ENCODE measurements at places on chromosomes 11 and 22.
A peak's percentile ranks its signal among the peaks of the same experiment; 100 is the strongest.

GRCh38 chr11:24348908-24349307 is 147.9 kb upstream of the LUZP2 start:
- DNase-seq, result no peak

DNA sequence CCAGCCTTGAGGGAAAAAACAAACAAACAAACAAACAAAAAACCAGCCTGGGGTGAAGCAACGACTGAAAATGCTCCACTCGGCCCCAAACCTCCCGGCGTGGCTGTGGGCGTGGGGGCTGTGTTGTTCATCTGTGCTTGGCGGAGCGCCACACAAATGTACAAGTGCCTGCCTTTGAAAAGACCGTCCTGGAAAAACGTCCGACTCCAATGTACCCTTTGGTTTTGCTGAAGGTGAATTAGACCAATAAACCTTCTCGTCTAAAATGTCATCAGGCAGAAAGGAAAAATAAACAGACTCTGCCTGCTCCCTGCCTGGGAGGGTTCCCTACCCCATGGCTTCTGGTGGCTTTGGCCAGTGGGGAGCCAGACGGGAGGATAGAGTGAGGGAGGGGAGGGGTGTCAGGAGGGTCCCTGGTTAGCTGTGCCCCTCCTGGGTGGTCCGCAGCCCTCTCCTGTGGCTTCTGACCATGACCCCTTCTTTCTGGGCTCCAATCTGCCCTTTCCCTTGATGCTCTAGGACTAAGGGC is 93.9 kb downstream of the TRMU start:
- DNase-seq, result no peak

DNA sequence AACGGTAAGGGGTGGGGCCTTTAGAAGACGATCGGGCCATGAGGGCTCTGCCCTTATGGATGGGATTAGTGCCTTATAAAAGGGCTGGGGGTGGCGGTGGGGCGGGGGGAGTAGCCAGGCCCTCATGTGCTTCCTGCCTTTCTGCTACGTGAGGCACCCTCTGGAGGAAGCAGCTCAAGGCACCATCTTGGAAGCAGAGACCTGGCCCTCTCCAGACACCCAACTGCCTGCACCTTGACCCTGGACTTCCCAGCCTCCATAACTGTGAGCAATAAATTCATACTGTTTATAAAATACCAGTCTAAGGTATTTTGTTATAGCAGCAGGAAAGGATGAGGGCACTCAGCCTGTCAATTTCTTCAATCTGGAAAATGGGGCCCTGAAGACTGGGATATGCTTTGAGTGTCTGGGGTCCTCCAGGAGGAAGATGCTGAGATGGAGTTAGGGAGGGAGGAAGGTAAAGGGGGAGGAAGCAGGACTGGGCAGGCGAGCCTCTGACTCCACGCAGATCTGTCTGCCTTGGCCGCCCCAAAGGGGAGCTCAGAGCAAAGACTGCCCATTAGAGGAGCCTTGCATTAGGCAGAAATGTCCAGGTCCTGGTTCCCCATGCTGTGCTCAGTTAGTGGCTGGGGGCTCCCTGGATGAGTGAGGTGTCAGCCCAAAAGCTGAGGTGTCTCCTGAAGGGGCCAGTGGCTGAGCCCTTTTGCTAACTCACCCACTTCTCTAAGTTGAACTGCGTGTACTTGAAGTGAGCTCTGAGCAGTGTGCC is 5.3 kb downstream of the CABP2 start:
- DNase-seq, result no peak

DNA sequence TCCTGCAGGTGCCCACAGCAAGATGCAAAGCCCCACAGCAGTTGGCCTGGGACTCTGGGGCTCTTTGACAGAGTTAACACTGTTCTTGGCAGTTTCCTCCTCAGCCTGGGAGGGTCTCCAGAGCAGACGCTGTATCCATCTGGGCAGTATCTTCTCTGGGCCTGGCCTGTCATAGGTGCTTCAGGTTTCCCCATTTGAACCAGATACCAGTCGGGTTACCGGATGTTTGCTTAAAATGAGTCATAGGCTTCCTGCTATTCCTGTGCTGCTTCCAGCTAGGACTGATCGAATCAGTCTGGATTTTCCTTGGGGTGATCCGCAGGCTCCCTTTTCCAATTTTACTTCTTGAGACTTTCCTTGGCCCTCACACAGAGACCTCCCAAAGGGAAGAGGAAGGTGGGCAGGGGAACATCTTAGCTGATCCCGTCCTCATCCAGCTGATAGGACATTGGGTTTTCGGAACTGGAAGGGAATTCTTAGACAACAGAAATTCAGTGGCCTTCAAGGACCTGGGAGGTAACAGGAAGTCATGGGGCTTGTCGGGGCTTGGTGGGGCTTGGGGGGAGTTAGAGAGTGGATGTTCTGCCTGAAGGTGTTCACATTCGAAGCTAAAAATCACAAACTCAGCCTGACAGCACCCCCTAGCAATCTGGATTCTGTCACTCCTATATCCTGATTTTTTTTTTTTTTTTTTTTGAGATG is 2.4 kb upstream of the RANGAP1 start:
- DNase-seq, result peak; percentile 77

GRCh38 chr11:17591293-17591692 is 44.2 kb downstream of the OTOG start:
- no peak for DNase-seq

DNA sequence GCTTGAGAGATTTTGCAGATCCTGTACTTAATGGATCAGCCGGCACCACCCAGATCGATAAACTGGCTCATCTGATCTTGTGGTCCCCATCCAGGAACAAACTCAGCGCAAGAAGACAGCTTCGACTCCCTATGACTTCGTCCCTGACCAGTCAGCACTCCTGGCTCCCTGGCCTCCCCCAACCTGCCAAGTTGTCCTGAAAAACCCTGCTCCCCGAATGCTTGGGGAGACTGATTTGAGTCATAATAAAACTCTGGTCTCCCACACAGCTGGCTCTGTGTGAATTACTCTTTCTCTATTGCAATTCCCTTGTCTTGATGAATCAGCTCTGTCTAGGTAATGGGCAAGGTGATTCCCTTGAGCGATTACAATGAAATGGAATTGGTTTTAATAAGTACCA is 29.5 kb downstream of the OR2AG2 start:
- DNase-seq, result no peak

DNA sequence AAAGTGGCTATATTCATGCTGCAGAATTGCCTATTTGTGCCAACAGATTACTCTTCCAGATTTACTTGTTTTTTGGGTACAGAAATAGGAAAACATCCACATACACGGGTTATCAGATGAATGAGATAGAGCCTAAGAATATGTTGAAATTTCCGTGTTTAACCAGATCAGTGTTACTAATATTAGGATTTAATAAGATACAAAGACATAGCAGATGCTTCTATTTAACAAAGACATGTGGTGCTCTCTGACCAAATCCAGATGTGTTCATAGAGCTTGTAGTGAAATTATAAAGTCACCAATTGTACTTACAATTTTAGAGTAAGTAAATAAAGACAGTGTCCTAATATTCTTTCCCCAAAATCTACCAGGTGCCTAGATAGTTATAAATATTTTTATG is 208.0 kb downstream of the CASP12 start:
- DNase-seq, result no peak

DNA sequence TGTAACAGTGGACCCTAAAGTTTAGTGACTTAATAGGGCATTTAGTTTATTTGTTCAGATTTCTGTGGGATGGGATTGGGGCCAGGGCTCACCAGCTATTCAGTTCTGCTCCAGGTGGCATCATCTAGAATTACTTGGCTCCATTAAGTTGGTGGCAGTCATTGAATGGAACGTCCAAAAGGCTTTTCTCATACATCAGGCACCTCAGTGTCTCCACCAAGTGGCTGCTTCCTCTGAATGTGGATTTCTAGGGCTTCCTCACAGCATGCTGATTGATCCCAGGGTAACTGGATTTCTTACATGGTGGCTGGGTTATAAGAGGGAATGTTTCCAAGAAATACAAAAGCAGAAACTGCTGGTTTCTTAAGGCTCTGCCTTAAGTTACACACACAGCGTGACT is 34.7 kb downstream of the USP47 start:
- peak; percentile 21 for DNase-seq

GRCh38 chr22:42347281-42347824 is 76.9 kb upstream of the TCF20 start:
- no peak for DNase-seq

DNA sequence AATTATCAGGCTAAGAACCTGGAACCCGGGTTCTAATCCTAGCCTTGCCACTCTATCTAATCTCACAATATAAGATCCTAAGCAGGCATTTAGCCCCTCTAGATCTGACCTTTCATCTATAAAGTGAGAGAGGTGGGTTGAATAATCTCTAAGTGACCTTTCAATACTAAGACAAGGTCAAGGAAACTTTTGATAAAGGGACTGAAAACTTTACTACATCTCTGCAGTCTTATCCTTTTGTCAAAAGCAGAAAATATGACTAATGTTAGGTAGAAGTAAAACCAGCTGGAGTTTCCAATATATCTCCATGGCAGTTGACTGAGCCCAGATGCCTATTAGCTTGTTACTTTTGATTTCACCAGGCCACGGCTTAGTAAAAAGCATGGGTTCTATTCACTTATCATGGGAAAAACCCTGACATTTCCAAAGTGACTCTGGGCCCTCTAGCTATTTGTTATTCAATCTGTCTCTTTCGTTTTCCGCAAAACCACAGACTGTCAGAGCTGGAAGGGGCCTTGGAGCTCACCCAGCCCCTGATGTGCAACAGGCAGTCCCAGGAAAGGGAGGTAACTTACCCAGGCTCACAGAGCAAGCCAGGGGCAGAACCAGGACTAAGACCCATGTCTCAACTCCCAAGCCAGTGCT is 75.8 kb downstream of the RAB30 start:
- DNase-seq, result no peak

DNA sequence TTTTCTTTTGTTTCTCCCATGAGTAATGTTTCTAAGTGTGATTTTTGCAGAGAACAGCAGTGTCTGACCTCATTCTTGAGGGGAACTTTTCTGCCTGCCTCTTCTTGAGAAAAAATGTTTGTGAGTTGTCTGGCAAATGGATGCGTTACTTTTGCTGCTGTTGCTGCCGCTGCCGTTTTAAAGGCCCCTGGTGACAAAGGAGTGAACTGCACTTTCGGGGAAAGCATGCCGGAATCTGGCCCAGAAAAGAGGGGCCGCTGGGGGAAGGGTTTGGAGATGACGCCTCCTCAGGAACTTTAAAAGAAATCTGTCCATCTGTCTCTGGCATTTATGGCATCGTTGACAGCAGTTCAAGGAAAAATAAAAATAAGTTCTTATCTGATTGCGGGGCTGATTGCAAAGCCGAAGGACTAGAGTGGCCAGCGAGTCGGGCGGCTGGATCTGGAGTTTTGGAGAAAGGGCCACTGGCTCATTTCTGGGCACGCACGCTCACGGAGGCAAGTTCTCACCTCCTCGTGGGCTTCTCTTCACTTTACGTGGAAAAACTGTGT is 16.5 kb downstream of the ZBTB16 start:
- DNase-seq, result no peak

DNA sequence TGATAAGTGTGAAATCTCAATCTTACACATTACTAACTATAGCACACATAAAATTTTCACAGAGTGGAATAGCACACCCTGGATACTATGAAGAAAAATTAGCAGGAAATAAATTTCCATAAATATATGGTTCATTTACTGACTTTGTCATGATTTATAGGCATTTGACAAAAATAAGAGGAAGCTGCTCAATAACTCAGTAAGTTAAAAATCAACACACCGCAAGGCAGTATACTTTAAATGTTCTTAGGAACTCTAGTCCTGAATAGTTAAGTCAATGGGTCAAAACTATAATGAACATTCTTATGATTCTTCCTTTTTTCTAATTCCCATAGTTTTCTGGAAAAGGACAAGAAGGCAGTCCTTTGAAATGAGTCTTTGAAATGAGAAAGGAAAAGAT is 1557.8 kb upstream of the RAG2 start:
- no peak for DNase-seq

DNA sequence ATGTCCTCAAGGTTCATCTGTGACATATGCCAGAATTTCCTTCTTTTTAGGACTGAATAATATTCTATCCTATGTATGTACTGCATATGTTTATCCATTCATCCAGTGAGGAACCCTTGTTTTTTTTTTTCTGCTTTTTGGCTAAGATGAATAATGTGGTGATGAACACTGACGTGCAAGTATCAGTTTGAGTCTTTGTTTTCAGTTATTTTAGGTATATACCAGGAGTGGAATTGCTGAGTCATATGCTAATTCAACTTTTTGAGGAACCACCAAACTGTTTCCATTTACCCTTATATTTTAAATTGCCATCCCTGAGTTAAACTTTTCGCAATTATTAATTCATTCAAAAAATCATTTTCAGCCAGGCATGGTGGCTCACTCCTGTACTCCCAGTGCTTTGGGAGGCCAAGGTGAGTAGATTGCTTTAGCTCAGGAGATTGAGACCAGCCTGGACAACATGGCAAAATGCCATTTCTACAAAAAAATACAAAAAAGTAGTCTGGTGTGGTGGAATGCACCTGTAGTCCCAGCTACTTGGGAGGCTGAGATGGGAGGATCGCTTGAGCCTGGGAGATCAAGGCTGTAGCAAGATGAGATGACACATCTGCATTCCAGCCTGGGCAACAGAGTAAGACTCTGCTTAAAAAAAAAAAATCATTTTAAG is 64.2 kb downstream of the MICAL2 start:
- no peak for DNase-seq

- no peak for DNase-seq
Measured at GRCh38 chr11:86335131-86335767, 33.2 kb downstream of the HIKESHI start.

DNA sequence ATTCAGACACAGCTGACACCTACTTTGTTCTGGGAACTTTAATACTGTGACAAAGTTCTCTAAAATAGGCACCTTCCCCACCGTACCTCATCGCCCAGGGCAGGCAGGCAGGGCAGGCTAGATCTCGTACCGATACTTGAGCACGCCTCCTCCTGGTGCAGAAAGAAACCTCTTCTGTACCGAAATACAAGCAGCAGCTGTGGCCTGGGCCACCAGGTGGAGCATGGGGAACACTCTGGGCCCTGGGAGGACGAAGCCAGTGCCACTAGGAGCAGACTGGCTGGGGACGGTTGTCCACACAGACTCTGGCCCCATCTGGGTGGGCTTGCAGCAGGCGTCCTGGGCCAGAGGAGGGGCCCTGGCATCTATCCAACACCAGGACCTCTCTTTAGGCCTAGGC is 12.8 kb downstream of the PMM1 start:
- DNase-seq, result no peak

DNA sequence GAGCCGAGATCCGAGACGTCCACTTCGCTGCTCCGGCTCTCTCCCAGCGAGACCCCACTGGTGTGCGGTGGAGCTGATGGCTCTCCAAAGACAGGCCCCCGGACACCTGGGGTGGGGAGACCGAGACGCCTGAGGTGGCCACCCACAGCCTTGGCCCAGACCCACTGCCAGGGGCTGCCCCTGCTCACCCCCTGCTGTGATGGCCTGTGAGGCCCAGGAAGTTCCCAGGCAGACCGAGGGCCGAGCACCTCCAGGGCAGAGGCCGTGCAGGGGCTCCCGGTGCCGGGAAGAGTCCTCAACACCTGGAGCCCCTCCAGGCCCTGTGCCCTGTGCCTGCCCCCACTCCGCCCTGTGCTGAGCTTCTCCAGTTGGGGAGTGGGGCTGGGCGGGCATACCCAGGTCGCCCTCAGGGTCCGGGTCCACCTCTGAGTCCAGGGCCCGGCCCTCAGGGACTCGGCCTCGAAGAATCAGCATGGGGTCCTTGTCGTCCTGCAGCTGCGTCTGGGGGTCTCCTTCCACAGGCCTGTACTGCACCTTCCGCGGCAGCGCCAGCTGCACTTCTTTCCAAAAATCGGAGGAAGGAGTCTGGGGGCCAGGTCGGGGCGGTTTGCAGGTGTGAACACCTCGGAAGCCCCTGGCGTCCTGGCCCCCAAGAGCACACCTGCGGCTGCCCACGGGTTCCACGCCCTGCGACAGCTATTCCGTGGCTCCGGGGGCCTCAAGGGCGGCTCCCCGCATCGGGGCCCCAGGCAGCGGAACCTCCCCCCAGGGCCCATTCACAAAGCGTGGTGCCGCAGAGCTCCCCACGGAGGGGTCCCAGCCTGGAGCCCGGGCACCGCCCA is 8.6 kb downstream of the SIGIRR start:
- DNase-seq, result no peak

All from NCI-H2029 (cell line).